ENCODE measurements at places on chromosomes 5 and 9. TPM values are rescaled to one million over a fixed set of nuclear protein-coding genes. Genes with fewer than 3 reads are reported as not detected.
A peak's percentile ranks its signal among the peaks of the same experiment; 100 is the strongest.

SPINK7 gene
- not detected for total RNA-seq

C9 gene
- total RNA-seq: not detected

SLC36A2 gene
- not detected for total RNA-seq

DMGDH gene
- 0.86 TPM for total RNA-seq

PRDM9 gene
- total RNA-seq: not detected

SARDH gene
- 1.3 TPM for total RNA-seq

SLU7 gene
- total RNA-seq: 50.5 TPM

PSAT1 gene
- total RNA-seq: 0.73 TPM

SIT1 gene
- not detected for total RNA-seq

NIPAL4 gene
- total RNA-seq: 0.30 TPM

GPR151 gene
- total RNA-seq: not detected

GRCh38 chr9:110874963-110875674, 163.2 kb downstream of the LPAR1 start:
- DNase-seq: peak; percentile 76

DNA sequence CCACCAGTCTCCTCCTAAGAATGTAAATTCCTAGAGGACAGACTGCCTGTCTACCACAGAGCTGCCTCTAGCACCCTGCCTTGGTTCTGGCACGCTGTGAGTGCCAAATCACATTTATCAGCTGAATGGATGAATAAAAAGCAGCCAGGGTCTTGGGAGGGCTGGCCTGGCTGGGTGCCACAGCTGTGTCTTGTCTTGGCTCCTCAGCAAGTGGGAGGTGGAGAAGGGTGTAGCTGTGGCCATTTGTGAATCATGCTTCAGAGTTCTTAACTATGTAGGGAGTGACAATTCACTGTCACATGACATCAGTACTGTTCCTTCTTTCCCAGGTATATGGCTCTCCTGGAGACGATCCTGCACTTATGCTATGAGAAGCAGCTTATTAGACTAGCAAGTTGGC, 70.6 kb downstream of the DCP2 start:
- DNase-seq: no peak

DNA sequence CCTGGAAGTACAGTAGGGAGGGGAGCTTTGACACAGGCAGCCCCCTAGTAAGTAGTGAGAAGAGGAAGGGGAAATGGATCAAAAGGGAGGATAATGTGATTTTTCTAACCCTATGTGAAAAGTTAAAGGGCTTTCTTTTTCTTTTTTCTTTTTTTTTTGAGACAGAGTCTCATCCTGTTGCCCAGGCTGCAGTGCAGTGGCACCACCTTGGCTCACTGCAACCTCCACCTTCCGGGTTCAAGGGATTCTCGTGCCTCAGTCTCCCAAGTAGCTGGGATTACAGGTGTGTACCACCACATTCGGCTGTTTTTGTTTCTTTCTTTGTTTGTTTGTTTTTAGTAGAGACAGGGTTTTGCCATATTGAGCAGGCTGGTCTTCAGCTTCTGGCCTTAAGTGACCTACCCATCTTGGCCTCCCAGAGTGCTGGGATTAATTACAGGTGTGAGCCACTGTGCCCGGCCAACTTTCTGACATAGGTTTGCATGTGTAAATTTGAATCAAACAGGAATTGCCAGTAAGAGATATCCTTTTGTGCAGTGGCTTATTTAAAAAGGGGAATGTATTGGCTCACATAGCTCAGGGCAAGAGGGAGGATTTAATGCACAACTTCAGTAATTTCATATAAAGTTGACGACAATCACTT, 13.4 kb upstream of the PRDM6 start:
- DNase-seq: no peak

GRCh38 chr5:82850393-82850792, 226.8 kb downstream of the TMEM167A start:
- DNase-seq: no peak

- DNase-seq: no peak
These were observed 370.6 kb downstream of the NTRK2 start for GRCh38 chr9:85040146-85040545.

DNA sequence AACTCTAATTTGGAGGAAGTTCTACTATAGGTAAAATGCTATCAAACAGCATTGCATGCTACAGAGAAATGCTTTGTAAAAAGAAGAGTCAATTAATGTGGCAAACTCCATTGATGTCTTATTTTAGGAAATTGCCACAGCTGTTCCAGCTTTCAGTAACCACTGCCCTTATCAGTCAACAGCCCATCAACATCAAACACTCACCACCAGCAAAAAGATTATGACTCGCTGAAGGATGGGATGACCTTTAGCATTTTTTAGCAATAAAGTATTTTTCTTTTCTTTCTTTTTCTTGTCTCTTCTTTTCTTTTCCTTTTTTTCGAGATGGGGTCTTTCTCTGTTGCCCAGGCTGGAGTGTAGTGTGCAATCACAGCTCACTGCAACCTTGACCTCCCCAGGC, 26.0 kb downstream of the CRHBP start:
- DNase-seq: no peak

DNA sequence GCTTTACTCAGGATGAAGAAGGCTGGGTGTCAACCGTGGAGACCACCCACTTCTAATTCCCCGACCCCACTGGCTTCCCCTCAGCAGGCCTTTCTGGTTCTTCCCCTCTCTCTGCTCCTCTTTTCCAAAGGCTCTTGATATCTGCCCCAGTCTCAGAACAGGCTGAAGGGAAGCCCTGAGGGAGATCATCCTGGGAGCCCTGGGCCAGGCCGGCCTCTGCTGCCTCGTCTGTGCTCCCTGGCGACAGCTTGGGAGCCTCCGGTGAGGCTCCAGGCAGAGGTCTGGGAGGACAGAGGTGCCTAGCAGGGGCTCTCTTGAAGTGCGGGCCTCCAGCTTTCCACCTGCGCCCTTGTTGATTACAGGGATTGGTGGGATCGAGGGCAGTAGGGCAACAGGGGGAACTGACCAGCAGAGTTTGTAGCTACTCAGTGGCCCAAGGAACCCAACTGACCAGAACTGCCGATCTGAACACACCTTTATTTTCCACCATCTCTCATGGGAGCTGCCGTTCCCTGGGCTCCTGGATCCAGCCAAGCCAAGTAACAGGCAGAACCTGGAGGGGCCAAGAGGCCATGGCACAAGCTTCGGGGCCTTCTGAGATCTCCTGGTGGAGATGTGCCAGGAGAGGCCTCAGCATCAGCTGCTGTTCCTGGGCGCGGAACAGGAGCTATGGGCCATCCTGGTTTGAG, 198.5 kb downstream of the CACNA1B start:
- DNase-seq: peak; percentile 63

DNA sequence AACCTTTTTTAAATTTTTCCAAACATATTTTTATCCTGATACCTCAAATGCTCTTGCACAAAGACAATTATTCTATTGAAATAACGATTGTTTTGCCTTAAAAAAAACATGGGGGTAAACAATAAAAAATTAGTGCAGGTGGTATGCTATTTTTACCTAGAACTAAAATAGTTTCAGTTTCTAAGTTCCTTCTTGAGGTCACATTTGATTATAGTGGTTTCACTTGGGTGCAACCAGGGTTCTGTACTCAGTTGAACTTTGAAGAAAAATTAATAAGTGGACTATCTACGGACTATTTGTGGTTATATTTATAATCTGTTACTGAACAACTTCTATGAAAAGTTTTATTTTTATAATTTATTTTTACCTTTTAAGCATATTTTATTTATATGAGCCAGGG, 387.1 kb upstream of the IZUMO3 start:
- no peak for DNase-seq

DNA sequence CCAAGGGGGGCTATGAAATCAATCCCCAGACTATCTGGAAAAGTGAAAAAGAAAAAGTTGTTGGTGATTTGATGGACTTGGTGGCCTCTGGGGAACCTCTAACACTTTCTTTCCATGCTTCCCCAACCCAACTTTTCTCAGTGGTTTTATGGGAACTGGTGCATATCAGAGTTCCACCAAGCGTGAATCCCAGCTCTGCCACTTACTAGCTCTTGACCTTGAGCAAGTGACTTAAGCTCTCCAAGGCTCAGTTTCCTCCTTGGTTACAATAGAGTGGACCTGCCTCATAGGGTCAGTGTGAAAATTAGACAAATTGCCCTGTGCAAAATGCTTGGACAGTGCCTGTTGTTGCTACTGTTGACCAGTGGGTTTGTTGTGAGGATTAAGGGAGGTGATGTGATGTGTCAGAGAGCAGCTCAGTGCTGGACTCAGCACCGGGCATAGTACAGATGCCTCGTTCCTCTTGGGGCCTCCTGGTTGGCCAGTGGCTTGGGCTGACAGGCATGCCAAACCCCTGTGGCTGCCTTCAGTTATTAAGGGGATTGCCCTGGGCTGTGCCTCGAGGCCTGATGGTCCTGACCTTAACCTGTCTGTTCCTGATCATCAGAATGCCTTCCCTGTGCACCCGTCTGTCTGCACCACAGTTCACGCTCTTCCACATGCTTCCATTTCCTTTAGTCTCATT, 49.3 kb downstream of the COL15A1 start:
- DNase-seq: peak; percentile 59

DNA sequence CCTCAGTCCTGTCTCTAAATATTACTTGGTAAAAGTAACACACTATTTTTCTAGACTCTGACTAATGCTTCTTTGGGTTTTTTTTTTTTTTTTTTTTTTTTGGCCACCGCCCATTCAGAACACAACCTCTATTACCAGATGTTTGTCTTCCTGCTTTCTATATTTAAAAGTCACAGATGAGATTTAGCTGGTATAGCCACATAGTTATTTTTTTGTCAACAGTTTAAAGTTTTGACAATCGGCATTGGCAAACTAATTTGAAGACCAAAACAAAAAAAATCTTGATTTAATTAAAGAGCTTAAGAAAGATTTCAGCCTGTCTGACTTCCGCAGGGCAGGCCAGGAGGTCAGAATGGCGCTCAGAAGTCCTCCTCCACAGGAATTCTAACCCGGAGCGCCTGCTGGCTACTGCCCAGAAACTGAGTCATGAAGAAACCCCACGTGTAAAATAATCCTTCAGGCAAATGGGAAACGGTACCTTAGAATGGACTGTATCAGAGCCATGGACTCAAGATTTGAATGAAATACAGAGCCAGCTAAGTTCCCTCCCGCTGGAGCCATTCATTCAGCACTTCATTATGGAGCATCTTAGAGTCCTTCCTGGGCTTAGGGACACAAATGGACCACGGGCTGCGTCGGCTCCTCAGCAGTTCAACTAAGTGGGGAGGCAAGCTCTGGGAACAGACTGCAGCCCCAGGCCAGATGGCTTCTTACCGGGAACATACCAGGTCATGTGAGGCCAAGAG, 55.6 kb downstream of the PTPDC1 start:
- DNase-seq: peak; percentile 91

DNA sequence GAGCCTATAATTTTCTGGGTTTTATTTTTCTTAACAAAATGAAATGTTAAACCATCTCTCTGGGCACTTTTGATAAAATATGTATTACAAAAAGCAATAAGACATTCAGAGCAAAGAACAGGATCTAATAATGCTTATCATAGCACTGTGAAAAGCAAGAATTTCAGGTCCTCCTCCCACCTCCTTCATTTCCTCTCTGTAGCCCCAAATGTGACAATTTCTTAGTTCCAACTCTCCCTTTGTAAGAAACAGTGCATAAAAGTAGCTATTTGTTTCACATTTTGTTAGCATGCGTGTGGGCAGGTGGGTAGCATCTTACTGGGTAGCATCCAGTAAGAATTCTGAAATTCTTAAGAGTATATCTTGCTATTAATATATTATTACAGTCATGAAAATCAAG, 130.9 kb upstream of the RASA1 start:
- no peak for DNase-seq

GRCh38 chr5:137054335-137054734, 444.8 kb downstream of the SPOCK1 start:
- no peak for DNase-seq

- DNase-seq: no peak
These were observed 42.0 kb downstream of the PDCD1LG2 start for GRCh38 chr9:5552301-5552700.

DNA sequence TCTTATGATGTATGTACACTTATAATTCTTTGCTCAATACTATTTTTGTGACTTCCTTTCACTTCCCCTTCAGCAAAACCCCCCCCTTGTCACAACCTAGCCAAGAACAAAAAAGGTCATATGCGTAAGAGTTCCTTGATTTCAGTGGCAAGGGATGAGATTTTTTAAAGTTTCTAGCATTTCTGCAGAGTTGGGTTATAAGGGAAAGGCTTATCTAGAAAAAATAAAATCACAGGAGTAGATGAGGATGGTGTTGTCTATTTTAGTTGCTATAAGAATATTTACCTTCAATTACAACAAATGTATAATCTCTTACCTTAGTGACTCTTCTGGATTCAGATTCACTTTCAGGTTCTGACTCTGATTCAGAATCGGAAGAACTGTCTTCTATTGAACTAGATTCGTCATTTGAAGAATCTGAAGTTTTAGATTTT, 184.6 kb downstream of the AP3B1 start:
- DNase-seq: no peak

DNA sequence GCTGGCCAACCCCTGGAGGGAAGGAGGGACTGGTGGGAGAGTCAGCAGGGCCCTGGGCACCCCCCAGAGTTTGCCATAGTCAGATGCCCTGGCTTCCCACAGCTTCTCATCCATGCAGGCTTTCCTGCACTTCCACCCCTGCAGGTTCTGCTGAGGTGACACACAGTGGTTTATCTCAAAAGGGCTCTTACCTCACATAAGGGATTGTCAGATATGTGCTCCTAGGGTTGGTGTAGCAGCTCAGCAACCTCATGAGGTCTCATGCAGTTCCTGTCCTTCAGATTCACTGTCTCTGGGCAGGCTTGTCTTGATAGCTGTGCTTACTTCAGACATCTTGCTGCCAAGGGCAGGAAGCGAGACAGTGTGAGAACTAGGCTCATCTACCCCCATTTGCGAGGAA, 143.4 kb downstream of the KDM4C start:
- no peak for DNase-seq

DNA sequence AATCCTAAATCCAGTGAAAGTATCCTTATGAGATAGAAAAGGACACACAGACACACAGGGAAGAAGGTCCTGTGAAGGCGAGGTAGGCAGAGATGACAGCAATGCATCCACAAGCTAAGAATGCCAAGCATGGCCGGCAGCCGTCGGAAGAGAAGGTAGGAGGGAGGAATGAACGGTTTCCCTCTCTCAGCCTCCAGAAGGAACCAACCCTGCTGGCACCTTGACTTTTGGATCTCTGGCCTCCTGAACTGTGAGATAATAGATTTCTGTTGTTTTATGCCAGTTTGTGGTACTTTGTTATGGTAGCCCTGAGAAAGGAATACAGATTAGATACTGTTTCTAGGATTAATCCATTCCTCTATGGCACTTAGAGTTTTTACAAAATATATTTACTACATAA, 76.1 kb upstream of the PANK3 start:
- DNase-seq: no peak

- DNase-seq: no peak
These were observed 325.4 kb downstream of the TMEM38B start for GRCh38 chr9:106019702-106020101.

- DNase-seq: no peak
These were observed 110.3 kb downstream of the SLC12A2 start for GRCh38 chr5:128193665-128194390.

DNA sequence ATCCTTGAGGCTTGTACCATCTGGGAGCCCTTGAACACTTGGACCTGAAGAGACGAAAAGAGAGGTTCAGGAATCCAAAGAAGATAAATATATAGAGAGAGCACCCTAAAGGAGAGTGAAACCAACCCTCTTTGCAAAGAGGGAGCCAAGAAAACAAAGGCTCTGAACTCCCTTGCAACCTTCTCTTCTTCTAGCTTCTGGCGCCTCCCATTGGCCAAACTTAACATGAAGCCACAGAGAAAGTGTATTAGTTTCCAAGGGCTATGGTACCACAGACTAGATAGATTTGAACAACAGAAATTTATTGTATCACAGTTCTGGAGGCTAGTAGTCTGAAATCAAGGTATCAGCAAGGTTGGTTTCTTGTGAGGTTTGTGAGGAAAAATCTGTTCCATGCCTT, 175.1 kb downstream of the HCN1 start:
- no peak for DNase-seq

Data from cardiac septum (tissue), 1 donor.